ENCODE measurements at places on chromosomes 13 and 19.
A peak's percentile ranks its signal among the peaks of the same experiment; 100 is the strongest.

- DNase-seq: no peak
Measured at GRCh38 chr13:51589793-51590192, 5.5 kb downstream of the WDFY2 start.

DNA sequence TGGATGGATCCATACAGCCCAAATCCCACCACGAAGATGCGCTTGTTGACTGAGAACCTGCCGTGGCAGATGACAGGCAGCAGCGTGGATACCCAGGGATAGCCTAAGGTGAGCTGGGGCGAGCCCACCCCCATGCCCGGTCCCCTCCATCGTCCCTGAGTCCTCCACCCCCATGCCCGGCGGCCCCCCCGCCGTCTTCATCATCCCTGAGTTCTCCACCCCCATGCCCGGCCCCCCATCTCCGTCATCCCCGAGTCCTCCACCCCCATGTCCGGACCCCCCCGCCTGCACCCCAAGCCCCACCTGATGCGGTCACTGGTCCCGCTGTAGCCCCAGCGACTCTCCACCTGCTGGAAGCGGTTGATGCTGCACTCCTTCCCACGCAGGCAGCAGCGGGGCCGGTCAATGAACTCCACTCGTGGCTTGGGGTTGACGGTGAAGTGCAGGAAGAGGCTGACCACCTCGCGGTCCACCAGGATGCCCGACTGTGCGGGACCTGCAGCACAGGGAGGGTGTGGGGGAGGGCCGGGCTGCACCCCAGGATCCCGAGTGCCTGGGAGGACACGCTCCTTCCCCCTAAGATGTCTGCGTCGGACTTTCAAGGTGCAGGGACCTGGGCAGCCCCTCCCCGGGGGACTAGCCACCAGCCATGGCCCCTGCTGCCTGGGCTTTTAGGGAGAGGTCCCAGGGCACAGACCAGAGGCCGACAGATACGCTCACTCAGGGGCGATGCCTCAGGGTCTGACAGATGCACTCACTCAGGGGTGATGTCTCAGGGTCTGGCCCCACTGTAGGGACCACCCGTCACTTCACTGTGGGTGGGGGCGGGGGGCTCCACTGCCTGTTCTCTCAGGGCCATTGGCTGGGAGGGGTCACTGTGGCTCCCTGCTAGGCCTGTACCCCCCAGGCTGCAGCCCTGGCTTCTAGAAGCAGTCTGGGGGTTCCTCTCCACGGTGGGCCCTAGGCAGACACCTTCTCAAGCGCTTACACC is 28.0 kb downstream of the BTBD2 start:
- DNase-seq: no peak

GRCh38 chr19:50325310-50326100 is 3.7 kb downstream of the KCNC3 start:
- DNase-seq: peak; percentile 41

- DNase-seq: no peak
Measured at GRCh38 chr13:33280923-33281322, 4.6 kb downstream of the STARD13 start.

DNA sequence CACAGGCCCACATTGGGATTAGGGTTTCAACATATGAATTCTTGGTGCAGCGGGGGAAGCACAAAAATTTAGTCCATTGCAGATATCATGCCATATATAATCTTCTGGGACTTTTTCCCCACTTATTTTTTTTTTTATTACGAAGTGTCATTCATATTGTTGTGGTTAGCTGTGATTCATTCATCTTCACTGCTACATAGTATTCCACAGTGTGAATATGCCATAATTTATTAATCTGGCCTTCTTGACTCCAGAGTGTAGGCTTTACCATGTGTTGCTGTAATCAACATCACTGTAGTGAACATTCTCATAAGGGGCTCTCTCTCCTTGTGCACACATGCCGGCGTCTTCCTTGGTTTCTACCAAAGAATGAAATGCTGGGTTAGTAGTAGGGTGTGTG is 53.4 kb upstream of the RGCC start:
- DNase-seq: no peak

DNA sequence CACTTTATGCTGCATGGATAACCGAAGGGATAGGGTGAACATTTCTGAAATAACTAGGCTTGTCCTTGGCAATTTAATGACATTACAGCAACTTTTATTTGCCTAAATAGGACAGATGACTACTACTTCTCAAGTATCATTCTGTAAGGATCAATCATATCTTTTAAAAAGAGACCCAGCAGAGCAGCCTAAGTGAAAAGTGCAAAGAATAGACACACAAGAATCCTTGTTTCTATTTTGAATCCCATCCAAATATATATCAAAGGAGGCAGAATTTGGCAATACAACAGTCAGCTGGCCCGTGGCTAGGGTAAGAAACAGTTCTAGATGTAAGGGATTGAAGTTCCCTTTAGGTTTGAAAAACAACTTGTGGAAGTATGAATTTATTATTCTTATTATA is 6.9 kb downstream of the THSD1 start:
- DNase-seq: no peak

GRCh38 chr19:18429717-18430416 is 8.1 kb downstream of the ISYNA1 start:
- no peak for DNase-seq
